ENCODE measurements at places on chromosomes 2 and 18. TPM values are rescaled to one million over a fixed set of nuclear protein-coding genes. Genes with fewer than 3 reads are reported as not detected.

FAM124B gene
- 0.60 TPM for total RNA-seq

MAP4K4 gene
- 100 TPM for total RNA-seq

CYP26B1 gene
- total RNA-seq: 0.55 TPM

CCDC121 gene
- 2.9 TPM for total RNA-seq

DNA sequence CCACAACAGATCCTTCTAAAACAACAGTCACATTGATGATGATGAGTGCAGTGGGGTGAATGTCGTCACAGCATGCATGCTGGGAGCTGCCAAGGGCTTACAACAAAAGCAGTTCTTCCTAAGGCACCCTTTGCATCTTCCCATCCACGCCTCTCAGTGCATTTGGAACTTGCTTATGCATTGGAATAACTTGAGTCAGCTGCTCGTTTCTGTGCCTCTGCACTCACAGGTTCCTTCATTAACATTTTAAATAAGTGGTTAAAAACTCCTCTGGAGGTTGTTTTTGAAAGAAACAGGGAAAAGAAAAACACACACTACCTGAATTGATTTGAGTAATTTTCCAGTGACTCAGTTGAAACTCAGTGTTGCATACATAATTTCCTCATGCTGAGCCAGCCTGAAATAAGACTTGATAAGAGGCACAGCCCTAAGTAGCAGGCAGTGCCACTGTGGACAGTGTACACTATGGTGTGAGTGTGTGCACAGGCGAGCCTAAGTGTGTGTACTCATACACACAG is 46.8 kb upstream of the TRIM43B start:
- DNase-seq: no peak

GRCh38 chr2:238346544-238346943 is 26.2 kb downstream of the TRAF3IP1 start:
- DNase-seq: no peak

GRCh38 chr18:47522359-47522758 is 270.9 kb upstream of the SKOR2 start:
- DNase-seq: no peak

- DNase-seq: no peak
These were observed 64.0 kb upstream of the GALNT5 start for GRCh38 chr2:157193461-157193860.

- no peak for DNase-seq
These were observed 222.7 kb downstream of the PIEZO2 start for GRCh38 chr18:10926621-10927161.

DNA sequence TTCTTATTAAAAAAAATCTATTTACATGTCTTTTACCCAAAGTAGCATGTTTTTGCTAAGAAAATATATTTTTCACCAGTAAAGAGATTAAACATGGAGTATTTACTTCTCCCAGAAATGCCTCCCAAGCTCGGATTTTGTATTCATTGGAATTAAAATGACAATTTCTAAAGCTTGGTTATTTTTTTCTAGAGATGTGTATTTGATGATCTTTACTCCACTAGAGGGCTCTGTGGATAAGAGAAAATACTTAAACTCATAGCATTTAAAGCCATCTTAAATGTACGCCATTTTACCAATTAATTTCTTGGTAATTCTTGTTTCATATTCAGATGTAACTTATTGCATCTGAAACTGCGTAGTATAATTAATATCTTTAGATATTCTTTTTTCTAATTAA is 461.4 kb downstream of the GALR1 start:
- DNase-seq: no peak

DNA sequence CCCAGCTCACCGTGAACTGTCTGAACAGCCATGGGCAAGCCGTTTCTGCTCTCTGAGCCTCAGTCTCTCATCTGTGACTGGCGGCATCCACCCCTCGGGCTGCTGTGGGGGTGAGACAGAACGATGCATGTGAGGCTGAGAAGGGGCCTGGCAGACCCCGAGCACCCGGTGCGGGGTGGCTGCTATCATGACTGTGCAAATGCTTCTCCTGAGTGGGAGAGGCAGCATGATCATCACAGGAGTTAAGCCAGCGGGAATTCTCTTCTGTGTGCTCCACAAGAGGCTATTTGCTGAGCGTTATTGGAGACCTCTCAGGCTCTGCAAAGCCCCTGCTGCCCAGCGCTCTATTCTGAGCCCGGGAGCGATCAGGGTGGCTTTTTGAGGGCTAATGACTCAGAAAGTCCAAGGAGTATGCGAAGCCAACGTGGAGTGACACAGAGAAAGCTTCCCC is 45.8 kb upstream of the ID2 start:
- no peak for DNase-seq

DNA sequence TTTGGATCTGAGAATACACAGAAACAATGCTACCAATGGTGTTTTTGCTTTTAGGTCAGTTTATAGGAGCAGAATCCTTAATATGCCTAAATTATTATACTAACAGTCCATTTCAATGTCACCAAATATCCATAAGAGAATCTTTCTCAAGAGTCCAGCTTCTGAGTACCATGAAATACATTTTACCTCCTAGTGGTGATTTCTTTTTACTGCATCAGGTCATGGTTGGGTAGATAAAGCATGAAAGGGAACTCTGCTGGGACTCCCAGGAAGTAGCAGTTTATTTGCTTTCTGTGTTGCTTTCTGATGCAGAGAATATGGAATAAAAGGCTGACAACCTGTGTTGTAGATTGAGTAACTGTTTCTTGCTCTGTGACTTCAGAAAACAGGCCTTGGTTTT is 115.6 kb downstream of the PPP1R1C start:
- DNase-seq: no peak

- DNase-seq: no peak
These were observed 8.8 kb downstream of the RALB start for GRCh38 chr2:120261387-120262006.

- DNase-seq: no peak
These were observed 124.2 kb upstream of the ITGB6 start for GRCh38 chr2:160324161-160324800.

DNA sequence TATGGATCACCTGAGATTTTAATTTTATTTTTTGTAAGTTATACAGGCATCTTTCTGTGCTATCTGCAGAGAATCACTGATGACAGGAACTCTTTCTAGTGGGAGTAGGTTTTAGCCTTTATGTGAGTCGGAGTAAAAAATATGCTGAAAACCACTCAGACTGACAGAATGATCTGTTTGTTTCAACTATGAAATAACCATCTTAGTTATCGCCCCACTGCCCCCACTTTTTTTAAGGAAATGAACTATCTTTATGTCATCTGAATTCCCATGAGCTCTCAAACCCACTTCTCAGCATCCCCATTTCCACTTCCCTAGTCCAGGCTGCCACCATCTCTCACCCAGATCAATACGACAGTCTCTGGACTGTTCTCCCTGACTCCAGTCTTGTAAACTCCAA is 38.9 kb downstream of the MRPL33 start:
- DNase-seq: no peak

DNA sequence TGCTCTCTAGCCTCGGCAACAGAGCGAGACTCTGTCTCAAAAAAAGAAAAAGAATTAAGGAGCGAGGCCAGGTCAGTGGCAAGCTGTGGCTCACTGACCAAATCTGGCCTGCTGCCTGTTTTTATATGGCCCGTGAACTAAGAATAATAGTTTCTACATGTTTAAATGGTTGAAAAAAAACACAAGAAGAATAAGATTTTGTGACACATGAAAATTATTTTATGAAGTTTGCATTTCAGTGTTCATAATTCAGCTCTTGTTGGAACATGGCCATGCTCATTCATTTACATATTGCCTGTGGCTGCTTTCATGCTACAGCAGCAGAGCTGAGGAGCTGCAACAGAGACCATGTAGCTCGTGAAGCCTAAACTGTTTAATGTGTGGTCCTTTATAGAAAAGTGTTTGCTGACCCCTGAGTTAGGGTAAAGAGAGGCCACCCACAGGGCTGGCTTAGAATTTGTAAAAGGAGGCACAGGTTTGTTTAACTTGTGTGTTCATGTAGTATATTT is 59.5 kb downstream of the MFSD6 start:
- no peak for DNase-seq

- DNase-seq: no peak
These were observed 159.8 kb downstream of the ZNF385B start for GRCh38 chr2:179701524-179702110.

- DNase-seq: no peak
These were observed at the start of gene LONRF2 for GRCh38 chr2:100321866-100322820. TSS of gene LONRF2 (minus strand) at chr2:100322501. CDS start at chr2:100322093, 408 bp downstream.

DNA sequence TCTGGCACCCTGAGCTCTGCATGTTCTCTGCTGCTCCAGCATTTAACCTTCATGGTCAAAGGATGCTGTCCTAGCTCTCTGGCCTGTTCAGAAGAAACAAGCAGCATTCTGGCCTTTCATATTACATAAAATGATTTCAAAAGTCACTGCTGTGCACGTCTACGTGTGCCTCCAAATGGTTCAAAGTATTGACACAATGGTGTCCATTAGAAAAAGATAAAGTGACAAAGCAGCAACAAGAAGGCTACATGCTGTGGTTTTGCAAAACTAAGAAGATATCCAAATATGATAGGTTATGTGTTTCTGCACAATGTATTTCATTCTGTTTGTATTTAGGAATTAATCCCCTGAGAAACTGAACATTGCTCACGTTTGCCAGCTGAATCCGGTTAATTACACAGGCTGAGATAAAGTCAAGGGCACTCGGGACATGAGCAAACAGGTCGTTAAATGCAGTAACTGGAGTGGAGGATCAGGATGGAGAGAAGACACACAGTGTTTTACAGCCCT is 258.5 kb downstream of the DOK6 start:
- DNase-seq: no peak
